ENCODE measurements at places on chromosomes 3 and 15.

DNA sequence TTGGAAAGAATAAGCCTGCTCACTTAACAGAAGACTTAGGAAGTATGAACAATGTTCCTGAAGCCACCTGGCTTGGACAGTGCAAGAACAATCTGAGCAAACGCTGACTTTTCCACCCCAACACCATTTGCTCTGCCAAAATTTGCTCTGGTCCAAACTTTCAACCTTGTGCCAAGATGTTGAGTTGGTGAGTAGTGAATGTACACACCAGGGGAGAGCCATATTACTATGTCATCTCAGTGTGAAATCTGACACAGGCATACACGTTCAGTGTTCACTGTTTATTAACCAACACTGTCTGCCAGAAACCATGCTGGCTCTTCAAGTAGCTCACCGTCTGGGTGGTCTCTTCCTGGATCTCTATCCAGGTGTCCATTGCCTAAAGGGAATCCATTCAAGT, 152.9 kb upstream of the LPP start:
- DNase-seq = no peak

- DNase-seq = no peak
These were observed 30.5 kb upstream of the ATP13A3 start for GRCh38 chr3:194517333-194517732.

DNA sequence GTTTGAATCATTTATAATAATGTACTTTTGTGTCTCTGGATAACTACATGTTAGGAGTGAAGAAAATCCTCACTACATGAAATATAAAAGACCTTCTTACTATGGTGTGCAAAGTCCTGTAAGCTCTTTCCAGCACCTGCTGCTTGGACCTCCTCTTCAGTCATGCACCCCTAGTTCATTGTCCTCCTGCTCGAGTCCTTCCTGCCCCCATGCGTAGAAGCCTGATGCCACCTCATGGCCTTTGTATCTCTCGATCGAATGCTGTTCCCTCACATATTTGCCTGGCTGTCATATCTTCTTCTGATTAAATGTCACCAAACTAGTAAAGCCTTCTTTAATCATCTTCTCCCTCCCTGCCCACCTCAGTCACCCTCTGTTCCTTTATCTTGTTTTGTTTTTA, 49.9 kb upstream of the SUCLG2 start:
- no peak for DNase-seq

- no peak for DNase-seq
These were observed 43.5 kb upstream of the RSL24D1 start for GRCh38 chr15:55240125-55240760.

- DNase-seq = no peak
These were observed 29.5 kb downstream of the MB21D2 start for GRCh38 chr3:192888190-192888589.

- no peak for DNase-seq
These were observed 23.9 kb upstream of the TMEM108 start for GRCh38 chr3:133014325-133014724.

- no peak for DNase-seq
These were observed 112.7 kb downstream of the NFKBIZ start for GRCh38 chr3:101962055-101962454.

- DNase-seq = no peak
These were observed 87.7 kb downstream of the IGF1R start for GRCh38 chr15:98735895-98736617.
